ENCODE measurements at places on chromosomes 7 and 10.

DNA sequence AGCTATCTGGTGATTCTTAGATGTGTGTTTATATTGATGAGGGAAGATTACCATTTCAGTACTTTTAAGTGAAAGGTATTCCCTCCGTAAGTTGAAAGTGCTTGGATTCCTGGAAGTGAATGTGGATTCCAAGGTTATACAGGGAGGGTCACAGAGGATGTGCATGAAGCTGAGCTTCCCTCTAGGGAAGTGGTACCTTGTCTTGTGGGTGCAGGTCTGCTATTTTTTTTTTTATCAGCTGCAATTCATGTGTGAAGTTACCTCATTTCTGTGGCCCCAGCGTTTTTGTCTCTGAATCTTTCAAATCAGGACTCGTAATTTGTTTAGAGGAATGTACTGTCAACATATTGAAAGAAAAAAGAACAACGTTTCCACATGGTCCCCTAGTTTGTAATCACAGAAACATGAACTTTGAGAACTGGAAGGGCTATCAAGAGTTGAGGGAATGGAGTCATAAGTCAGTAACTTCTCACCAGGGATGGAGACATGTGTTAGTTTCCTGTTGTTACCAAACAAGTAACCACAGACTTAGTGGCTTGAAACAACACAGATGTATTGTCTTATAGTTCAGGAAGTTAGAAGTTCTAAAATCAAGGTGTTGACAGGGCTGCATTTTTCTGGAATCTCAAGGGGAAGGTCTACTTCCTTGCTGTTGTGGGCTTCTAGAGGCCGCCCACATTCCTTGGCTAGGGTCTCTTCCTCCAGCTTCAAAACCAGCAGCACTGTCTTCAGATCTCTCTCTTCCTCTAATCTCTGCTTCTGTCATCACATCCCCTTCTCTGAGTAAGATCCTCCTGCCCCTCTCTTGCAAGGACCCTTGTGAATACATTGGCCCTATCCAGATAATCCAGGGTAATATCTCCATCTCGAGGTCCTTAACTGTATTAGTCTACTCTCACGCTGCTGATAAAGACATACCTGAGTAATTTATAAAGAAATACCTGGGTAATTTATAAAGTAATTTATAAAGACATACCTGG is 64.4 kb downstream of the RAB18 start:
- peak; percentile 36 for DNase-seq

DNA sequence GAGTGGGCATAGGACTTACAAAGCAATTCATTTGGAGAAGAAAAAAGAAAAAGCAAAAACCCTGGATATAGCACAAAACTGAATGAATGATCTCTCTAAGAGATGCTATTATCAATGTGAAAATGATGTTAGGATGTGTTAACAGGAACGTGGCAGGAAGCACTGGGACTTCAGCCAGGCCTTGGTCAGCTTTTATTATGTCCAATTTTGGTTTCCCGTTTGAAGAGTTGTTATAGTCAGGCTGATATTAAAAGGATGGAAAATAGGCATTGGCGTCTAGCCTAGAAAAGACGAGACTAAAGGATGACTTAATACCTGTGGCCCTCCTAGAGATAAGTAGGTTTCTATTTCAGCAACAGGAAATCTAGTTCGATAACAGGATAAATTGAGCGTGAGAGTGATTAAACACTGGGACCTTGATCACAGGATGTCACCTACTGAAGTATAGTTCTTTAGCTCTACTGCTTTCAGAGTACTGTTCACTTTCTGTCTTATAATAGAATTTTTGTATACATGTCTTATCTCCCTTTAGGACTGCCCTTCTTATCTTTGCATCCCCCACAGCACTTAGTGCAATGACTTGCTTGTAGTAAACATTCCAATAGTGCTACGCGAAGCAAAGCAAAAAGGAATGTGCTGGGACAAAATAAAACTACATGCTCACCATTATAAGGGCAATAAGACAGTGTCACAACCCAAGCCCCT is 99.8 kb upstream of the AGBL3 start:
- DNase-seq = no peak

GRCh38 chr10:77548671-77549070 is 88.9 kb downstream of the KCNMA1 start:
- DNase-seq = no peak

GRCh38 chr7:28432105-28432504 is 19.8 kb downstream of the CREB5 start:
- DNase-seq = no peak

DNA sequence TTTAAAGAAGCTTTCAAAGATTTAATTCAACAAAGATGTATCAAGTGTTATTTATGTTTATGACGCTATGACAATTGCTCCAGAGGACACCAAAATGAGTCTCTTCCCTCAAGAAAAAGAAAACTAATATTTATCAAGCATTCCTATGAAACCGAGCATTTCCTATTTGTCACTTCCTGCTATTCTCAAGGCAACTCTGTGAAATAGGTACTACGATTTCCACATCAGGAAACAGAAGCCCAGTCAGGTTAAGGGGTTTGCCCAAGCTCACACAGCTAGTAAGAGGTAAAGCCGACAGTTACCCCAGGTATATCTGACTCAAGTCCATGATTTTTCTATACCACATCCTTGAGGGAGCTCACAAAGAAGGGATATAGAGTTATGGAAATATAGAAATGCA is 85.9 kb downstream of the TRIL start:
- DNase-seq = no peak

DNA sequence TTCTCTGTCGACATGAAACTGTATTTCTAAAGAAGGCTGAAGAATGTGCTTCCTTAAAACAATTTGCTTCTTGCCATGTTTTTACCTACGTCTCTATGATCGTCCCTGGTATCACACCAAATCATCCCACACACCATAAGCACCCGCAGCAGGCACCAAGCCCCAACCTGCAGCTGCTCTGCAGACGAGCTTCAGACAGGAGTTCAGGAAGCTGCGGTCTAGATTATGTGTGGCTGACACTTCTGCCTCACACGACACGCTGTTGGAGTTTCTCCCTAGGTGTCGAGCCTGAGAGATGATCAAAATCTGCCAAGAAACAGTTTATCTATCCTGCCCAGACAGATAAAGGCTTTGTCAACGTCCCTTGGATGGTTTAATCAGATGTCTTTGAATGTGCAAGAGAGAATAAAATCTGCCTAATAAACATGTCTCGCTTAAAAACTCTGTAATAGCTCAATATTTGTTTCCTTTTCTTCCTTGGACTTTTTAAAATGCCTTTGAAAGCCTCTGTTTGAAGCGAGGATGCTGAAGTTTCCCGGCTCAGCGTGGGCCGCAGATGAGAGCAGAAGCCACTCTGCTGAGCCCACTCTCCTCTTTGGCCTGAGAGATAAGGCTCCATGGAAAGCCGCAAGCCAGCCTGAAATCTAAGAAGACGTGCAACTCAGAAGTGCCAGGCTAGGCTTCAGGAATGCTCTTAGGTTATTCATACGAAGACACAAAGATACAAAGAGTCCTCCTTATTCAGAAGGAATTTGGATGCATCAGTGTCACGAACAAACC is 158.3 kb upstream of the PFKP start:
- DNase-seq = no peak

DNA sequence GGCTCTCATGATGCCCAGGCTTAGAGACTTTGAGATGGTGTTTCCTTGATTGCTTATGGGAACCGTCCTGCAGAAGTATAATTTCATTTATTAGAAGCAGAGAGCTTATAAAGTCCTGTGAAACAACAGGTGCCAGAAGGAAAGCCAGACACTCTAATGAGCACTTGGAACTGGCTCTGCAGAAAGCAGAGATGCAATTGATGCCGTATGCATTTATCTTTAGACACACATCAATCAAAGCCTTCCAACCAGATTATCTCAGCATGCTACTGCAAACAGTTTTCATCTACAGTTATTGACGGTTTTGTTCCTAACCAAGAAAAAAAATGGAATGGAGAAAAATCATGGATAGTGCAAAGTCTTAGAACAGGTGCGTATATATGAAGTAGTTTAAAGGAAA is 371.7 kb upstream of the PRKCQ start:
- no peak for DNase-seq

GRCh38 chr10:100969187-100970075 is at the start of gene SEMA4G:
SEMA4G (plus strand) TSS chr10:100969504; CDS start chr10:100972913, 3,409 bp downstream.
- DNase-seq = no peak

GRCh38 chr7:74092321-74092963 is 8.8 kb downstream of the LIMK1 start:
- DNase-seq = no peak

DNA sequence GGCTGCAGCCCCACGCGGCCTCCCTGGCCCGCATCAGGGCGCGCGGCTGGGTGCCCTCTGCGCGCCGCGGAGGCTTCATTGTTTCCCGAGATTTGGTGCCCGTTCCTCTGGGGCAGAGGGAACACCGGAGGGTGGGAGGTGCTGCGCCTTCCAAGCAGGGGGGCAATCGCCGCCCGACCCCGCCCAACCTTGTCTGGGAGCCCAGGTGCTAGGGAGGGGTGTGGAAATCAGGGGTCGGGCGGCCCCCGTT is 1.0 kb upstream of the NRP1 start:
- DNase-seq = no peak

GRCh38 chr10:127216274-127216673 is 19.9 kb upstream of the INSYN2A start:
- DNase-seq = no peak

DNA sequence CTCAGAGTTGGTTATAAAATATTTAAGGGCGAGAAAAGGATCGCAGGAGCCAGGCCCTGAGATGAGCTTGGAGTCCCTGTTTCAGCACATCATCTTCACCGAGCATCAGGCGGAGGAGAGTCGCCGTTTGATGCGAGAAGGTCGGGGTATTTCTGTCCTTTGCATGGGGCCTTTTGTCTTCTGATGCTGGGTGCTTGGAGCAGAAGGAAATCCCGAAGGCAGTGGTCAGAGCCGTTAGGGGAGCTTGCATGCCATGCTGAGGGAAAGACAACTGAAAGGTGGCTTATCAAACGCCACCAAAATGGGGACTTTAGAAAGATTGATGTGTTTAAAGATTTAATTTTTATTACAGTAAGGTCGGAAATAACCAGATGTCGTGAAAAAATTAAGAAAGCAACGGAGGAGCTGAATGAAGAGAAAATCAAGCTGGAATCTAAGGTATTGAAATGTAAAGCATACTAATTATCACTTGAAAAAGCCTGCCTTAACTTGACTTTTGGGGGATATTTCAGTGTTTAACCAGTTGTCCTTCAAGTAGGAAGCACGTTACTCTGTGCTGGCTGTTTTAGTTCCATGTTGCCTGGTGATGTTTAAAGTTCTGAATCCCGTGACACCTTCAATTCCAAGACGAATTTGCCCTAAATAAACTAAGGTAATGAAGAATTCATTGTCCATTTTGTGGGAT is 845 bp downstream of the CCDC172 start:
- DNase-seq = no peak

DNA sequence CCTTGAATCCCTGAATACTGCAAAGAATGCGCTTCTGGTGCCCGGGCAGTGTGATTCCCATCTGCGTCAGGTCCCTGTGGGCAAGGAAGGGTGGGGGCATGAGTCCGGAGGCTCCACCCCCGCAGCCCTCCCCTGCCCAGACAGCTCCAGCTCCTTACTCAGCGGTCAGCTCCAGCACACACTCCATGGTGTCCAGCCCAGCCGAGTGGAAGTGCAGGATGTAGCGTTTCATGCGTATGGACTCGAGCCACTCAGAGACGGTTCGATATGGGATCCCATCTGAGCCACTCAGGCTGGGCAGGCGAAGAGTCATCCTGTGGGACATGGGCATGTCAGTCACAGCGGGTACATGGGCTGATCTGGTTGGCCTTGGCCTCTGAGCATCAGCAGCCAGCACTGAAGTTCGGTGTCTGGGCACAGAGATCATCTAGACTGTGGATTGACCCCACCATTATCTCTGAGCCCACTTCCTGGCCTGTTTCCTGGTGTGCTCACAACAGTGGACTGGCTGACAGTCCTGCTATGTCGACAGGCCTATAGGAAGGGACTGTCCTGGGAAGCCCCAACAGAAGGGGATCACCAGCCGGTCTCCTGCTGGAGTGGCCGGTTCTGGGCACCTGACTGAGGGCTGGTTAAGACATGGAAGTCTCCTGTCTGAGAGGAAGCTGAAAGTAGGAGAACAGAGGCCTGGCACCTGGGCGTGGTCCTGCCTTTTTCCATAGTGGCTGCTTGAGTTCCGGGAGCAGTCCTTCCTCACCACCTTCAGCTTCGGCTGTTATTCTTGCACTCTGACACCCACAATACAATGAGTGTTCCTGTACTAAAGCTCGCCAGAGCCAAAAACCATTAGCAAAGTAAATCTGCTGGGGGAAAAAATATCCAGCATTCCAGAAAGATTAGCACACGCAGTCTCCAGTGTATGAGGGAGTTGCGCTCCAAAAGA is 10.6 kb downstream of the ZYX start:
- DNase-seq = peak; percentile 43

- DNase-seq = peak; percentile 16
Measured at GRCh38 chr10:97791824-97792721, 20.3 kb upstream of the SFRP5 start.
